ENCODE measurements at places on chromosomes 13 and 19. TPM values are rescaled to one million over a fixed set of nuclear protein-coding genes. Genes with fewer than 3 reads are reported as not detected.

PRR19 gene
- 2.9 TPM for polyA plus RNA-seq

SERTM1 gene
- 0.58 TPM for polyA plus RNA-seq

NOTCH3 gene
- polyA plus RNA-seq = 135 TPM

F2RL3 gene
- polyA plus RNA-seq = 1.4 TPM

CCDC70 gene
- polyA plus RNA-seq = not detected

SHISA7 gene
- 0.26 TPM for polyA plus RNA-seq

DKKL1 gene
- 4.2 TPM for polyA plus RNA-seq

PABPC3 gene
- polyA plus RNA-seq = 0.73 TPM

ZNF285 gene
- polyA plus RNA-seq = 14.3 TPM
